ENCODE measurements at places on chromosomes 4 and X.

DNA sequence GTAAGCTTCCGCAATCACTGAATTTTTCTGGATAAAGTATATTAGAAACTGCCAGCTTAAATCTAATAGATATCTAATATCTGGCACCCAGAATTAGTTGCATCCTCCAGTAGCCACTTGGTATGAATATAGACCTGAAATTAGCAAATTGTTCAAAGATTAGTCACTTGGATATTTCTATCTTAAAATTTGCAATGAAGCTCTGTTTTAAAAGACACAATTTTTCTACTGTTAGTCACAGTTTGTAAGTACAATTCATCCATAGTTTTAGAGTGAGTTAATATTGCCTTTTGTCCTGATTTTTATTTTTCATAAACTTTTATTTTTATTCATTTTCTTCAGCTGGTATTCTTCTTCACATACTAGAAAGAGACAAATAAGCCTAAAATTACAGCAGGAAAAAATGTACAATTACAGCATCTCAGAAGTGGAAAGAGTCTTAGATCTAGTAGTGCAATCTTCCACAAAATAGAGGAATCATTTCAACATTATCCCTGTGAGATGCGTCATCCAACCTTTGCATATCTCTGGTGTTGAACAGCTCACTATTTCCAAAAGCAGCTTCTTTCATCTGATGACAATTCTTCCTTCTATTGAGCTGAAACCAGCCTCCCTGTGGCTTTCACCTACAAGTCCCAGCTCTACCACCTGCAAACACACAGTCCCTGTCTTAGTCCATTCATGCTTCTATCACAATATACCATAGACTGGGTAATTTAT is 190.0 kb upstream of the AR start:
- DNase-seq, result no peak

DNA sequence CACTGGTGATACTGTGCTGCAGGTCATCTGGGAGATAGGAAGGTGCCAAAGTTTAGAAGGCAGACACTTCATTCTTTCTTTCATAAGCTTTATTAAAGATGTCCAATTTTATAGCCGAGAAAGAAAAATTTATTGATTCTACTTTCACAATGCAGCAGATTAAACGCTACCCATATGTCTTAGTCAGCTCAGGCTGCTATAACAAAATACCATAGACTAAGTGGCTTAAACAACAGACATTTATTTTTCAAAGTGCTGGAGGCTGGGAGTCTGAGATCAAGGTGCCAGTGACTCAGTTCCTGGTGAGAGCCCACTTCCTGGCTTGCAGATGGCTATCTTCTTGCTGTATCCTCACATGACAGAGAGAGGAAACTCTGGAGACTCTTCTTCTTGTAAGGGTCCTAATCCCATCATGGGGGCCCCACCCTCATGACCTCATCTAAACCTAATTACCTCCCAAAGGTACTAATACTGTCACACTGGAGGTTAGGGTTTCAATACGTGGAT is 33.4 kb upstream of the KLHL34 start:
- peak; percentile 2 for DNase-seq

DNA sequence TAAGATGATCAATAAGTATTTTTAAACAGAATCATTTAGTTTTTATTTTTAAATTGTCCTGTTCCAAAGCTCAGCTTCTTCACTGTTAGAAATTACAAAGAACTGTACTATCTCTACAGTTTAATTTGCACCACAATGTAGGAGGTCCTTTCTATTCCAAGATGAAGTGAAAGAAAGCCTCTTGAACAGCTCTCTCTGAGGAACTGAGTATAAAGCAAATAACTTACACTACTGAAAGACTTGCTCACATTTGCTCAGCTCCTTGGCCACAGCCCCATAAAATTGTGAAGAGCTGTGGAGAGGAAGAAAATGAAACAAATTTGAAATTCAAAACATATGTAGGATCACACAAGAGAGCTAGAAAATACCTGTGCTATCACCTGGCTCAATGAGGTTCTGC is 68.6 kb downstream of the ENPEP start:
- DNase-seq, result no peak

- DNase-seq, result no peak
These were observed 242.6 kb upstream of the RASGEF1B start for GRCh38 chr4:81714291-81714690.

DNA sequence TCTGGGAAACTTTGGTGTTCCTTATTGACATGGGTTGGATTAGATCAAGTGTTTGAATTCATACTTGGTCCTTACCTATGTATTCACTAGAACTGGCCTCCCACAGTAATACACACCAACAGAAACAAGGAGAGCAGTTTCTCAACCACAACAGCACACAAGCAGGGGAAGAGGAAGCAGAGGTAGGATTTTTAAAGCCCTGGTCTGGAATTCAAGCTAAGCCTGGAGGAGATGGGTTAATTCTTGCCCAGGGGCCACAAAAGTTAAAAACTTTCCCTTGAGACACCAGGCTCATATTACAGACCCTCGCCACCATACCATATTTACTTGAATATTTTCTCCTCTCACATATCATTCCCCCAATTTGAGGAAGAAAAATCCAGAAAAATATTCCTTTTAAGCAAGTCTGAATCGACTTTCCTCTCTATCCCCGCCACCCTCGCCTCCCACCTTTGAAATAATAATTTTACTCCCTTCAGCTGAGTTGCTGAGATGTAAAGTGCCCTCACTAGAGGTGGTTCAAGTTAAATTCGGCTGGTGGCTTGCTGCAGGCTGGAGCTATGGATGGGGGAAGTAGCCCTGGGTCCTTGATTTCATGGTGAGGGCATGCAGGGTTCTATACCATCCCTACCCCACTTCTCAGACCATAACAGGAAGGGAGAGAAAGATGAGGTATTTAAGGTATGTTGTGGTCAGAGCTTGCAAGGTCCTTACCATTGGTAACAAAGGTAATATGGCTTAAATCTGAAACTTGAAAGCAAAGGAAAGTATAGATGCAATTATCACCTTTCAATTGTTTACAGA is 440.2 kb downstream of the INPP4B start:
- no peak for DNase-seq

DNA sequence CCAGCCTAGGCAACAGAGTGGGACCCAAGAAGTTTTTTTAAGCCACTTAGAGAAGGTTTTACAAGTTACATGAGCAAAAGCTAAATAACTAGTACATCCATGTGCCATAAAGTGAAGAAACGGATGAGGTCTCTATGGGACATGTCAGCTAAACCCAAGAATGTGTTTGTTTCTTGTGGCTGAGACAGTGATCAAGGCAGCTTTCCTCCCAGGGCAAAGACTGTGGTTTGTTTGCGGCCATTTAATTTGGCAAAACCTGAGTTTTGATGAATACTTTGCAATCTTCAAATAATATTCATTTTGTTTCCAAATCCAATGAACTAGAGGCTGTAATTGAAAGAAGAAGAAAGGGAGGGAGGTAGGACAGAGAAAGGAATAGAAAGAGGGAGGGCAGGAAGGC is 44.9 kb upstream of the SLC2A9 start:
- no peak for DNase-seq

DNA sequence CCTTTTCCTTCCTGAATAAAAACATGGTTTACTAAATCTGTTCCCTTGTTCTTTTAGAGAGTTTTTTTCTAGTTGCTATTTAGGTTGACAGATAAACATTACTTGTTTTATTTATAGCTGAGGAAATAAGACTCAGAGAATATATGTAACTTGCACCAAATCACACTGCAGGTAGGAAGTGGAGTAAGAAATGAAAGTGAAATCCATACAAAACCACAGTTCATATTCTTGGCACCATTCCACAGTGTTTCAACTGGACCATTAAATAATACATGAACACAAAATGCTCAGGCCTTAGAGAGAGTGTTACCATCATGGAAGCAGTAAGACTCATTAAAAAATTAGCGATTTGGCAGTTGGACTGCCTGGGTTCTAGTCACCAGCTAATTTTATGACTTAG is 326.9 kb upstream of the SLIT2 start:
- DNase-seq, result no peak

- DNase-seq, result peak; percentile 21
These were observed 640 bp downstream of the PHF8 start for GRCh38 chrX:54043541-54044125.

GRCh38 chr4:103786014-103786413 is 66.2 kb upstream of the TACR3 start:
- peak; percentile 69 for DNase-seq

All from RKO (cell line).